ENCODE measurements at places on chromosomes 16 and 17.
A peak's percentile ranks its signal among the peaks of the same experiment; 100 is the strongest.

GRCh38 chr16:75064403-75065148 lies 52.0 kb downstream of the LDHD start:
- peak; percentile 11 for DNase-seq

DNA sequence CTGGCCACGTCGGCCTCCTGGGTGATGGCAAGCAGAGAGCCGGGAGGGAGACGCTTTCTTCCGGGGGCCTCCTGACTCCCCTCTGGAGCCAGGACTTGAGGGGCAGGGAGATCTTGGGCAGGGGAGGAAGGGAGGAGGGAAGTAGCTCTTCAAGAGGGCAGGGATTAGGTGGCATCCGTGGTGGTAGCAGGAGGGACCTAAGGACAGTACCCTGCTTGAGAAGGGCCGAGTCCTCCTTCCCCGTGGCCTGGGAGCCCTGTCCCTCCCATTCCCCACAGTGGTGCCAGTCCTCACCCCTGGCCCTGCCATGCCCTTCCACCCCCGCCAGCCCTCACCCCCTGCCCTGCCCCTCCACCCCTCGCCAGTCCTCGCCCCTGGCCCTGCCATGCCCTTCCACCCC lies 12.6 kb downstream of the TAX1BP3 start:
- DNase-seq: no peak

- no peak for DNase-seq
Measured at GRCh38 chr16:87562201-87562600, 40.1 kb upstream of the JPH3 start.

- DNase-seq: no peak
Measured at GRCh38 chr16:79082970-79083369, 517.6 kb downstream of the MAF start.

DNA sequence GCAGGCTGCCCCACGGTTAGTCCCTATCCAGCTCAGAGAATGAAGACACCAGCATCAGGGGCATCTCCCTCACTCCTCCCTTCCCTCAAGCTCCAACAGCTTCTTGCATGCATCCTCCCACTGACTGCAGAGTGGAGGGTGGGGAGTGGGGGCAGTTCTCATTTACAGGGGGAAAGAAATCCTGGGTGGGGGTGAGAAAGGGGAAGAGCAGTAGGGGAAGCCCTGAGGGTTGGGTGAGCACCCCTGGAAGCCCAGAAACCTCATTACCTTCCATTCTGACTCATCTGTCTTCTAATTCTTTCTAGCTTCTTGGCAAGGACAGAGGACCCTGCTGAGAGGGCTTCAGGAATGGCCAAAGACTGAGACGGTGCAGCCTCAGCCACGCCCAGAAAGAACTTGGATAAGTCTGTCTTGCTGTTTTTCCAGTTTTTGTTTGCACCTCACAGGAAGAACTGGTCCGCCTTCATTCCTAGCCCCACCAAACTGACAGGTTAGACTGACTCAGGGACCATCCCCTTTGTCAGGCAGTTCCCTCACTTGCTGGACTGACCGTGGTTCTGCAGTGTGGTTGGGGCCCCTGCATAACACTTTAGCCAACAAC lies 52.5 kb upstream of the WSB1 start:
- DNase-seq: no peak

DNA sequence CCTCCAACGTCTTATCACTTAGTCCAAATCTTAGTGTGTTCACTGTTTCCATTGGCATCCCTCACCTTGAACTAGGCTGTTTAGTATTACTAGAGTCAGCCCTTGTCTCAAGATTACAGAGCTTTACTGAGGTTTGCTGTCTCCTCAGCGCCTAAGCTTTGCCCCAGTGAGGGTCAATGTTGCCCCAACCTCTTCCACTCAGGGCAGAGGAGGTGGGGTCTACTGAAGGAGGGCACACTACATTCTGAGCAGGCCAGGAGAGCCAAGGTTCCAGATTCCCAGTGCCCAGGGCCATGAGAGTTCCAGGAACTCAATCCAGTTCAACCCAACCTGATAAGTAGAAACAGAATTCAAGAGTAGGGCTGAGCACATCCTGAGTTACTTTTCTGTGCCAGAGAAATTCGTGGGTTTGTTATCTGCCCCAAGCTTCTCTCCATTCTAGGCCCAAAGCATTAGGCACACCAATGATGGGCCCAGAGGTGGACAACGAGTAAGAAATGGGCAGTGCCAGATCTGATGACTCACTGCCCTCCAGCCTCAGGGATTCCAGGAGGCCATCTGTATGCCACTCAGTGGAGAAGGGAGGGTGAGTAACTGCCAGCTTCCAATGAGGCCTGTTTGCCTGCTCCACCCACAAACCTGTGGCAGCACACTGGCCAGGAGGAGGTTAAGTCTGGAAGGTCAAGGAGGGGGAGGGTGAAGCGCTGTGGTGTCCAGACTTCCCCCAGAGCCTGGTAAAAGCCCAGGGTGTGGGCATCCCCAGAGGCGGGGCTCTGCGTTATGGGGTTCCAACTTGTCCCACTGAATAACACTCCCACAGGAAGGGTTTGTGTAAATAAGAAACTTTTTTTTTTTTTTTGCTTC lies 8.2 kb downstream of the TUBG2 start:
- no peak for DNase-seq

DNA sequence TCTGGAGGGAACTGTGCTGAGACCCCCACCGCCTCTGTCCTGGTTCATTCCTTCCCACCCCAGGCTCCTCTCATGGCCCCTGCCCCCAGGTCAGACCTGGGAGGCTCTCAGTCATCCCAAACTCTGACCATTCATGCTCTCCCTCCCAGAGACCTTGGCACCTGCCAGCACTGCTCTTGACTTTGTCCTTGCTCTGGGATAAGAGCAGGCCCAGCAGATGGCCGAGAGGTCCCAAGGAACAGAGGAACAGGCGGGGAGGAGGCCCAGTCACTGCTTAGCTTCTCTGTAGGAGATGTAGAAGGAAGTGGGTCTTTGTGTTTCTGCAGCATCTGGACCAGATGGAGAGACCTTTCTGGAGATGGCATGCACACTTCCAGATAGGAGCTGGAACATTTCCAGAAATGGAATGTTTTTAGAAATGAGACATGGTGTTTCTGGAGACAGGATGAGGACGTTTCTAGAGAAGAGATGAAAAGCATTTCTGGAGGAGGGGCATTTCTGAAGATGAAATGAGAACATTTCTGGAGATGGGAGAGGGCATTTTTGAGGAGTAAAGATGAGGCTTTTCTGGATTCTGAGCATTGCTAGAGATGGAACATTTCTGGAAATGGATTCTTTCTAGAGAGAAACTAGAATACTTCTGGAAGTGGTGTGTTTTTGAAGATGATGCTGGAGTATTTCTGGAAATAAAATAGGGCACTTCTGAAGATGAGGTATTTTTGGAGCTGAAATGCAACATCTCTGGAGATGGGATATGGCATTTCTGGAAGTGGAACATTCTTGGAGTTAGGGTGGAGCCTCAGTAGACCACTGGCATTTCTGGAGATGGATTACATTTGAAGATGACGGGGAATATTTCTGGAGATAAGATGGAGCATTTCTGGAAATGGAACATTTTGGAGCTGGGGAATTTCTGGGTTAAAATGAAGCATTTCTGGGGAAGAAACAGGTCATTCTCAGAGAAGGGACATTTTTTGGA lies 55.2 kb downstream of the RAI1 start:
- no peak for DNase-seq

- DNase-seq: no peak
Measured at GRCh38 chr16:11118479-11118878, 137.5 kb downstream of the SOCS1 start.

GRCh38 chr16:2205967-2206313 lies 686 bp downstream of the MLST8 start:
- no peak for DNase-seq

- DNase-seq: no peak
Measured at GRCh38 chr17:31609331-31609730, 217.9 kb downstream of the RAB11FIP4 start.

DNA sequence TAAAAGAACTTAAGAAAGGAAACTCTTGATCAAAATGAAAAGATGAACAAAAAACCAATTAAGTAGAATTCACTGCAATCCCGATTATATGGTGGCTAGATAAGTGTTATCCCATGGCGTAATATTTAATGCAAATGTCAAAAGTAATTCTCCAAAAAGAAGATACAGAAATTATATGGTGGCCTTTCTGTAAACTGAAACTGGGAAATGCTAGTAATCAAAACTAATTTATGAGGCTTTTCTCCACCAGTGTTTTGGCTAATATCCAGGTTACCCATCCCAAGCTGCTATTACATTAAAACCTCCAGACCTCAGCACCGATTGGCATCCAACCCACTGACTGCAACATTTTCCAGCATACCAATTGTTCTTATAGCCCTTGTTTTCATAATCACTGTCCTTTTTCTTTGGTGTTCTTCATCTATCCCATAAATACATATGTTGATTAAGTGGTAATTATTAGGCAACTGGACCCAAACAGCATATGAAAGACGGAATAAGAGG lies 77.2 kb upstream of the TNRC6A start:
- DNase-seq: no peak

- DNase-seq: no peak
Measured at GRCh38 chr17:82531431-82531881, 11.9 kb downstream of the FOXK2 start.

GRCh38 chr17:8124350-8125153 lies 646 bp upstream of the HES7 start:
- no peak for DNase-seq

GRCh38 chr16:1222553-1223354 lies 2.3 kb downstream of the TPSG1 start:
- no peak for DNase-seq

- DNase-seq: no peak
Measured at GRCh38 chr16:50610331-50611262, 62.4 kb downstream of the NKD1 start.

DNA sequence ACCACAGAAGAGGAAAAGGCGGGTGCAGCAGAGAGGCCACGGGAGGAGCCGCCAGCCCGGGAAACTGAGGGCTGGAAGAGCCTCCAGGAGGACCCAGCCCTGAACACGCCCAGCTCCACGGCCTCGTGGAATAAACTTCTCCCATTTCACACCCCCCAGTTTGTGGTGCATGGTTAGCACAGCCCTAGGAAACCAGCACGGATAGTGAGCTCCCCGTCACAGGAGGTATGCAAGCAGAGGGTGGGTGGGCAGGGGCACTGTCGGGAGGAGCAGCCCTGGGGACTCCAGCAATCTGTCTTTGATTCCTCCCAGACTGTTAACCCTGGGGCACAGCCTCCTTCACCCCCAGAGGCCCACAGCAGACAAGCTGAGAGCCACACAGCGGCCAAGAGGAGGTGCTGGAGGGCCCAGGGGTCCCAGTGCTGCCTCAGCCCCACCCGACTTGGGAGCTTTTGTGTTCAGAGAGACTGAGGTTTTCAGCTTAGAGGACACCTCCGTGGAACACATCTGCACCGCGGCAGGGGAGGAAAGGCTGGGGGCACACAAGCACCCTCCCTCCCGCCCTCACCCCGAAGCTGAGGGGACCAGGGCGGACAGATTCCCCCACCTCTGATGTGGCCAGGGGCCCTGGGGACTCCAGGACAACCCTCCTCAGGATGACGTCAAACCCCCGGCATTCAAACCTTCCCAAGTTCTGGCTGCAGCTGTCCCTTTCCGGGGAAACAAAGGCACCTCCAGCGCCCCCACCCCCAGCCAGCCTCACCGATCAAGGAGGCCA lies 1.7 kb upstream of the IL17C start:
- DNase-seq: no peak

GRCh38 chr17:28725166-28725659 lies 820 bp downstream of the TLCD1 start:
- peak; percentile 19 for DNase-seq

DNA sequence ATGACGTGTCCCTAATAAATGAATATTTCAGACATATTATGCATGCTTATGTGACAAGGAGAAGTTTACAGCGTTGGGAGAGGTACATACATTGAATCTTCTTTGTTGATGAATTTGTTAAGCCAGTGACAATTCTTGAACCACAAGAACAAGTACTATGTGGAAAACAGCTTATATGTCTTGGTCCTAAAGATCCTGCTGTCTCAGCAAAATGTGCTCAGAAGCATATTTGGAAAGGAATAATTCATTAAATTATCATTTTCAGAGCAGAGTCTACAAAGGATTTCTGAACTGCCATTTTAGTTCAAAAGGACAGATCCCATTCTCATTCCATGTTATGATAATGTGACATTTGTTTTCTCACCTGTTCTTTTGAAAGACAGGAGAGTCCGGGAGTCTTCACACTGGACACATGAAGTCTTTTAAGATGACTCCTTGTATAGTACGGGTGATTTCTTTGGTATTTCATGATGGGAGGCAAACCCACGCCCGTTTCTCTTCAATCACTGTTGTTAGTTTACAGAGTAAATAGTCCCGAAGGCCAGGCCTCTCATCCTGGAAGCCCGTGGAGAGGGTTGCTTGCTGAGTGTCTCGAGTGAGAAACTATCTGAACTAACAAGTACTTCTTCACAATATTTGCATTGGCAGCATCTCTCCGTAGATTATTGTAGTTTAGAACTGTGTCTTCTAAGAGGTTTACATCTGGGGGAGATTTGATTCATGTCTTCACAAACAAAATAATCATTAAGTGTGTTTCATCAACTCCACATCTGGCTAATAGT lies 26.7 kb downstream of the VPS35L start:
- no peak for DNase-seq

GRCh38 chr17:27481327-27481726 lies 25.1 kb downstream of the KSR1 start:
- no peak for DNase-seq

DNA sequence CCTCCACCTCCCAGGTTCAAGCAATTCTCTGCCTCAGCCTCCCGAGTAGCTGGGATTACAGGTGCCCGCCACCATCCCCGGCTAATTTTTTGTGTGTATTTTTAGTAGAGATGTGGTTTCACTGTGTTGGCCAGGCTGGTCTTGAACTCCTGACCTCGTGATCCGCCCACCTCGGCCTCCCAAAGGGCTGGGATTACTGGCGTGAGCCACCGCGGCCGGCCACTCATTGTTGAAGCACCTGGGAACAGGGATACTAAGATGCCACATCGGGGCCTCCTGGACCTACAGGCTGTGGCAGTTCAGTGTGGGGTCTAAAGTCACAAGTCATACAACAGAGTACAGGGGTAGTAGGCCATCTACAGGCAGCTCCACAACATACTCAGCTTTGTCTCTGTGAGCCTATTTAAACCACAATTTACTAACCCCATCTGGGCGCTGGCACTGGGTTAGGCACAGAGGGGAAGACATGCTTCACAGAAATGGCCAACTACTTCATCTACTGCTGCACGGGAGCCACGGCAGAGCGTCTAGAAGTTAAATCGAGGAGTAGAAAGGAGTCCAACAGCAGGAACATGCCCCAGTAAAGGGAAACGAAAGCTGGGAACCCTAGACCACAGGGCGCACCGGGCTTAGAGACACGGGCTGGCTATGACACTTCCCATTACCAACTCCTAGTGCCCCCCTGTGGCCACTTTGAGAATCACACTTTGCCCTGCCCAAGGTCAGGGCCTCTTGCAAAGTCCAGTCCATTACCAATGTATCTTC lies 4.3 kb downstream of the VAMP2 start:
- DNase-seq: peak; percentile 83
